ENCODE measurements at places on chromosomes 1 and 21.

DNA sequence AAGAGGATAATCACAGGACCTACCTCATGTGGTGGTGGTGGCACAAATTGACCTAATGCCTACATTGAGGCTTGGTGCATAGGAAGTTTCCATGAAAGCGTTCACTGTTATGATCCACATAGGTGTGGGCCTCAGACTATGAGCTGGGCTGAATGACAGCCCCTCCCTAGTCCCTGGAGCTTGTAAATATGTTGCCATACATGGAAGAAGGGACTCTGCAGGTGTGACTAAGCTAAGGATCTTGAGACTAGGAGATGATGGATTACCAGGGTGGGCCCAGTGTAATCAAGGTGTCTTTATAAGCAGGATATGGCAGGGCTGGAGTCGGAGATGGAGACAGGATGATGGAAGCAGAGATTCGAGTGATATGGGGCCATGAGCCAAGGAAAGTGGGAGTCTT is 31.0 kb upstream of the KCNE1 start:
- no peak for DNase-seq

DNA sequence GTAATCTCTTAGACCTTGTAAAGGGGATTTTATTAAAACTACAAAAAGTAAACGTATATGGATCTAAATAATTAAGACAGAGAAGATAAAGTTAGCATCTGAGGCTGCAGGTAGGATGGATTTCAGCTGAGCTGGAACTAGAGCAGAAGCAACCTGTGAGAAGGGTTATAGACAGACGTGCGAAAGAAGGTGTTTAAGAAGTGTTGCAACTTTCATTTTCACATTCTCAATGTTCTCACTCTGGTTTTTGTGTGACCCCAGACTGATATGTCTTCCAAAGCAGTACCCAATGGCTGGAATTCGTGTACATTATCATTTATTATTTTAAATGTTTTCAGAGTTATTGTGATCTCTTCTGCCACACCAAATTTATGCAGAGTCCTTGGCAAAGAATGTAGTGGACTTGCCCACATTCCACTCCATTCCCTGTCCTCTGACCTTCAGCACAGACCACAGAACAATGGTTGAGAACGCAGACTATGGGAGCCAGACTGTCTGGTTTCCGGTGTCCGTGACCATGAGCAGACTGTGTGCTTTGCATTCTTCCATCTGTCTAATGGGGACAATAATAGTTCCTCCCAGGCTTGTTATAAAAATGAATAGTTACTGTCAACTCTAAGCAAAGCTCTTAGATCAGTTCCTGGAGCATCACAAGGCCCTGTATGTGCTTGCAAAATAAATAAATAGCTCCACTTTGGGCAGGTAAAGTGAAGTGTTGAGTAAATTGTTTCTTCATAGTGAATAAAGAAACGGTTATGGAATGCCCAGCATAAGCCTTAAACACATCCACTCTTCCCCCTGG is 140.6 kb upstream of the SAMSN1 start:
- DNase-seq = no peak

GRCh38 chr1:211928290-211928801 is 97.8 kb upstream of the LPGAT1 start:
- DNase-seq = no peak

GRCh38 chr1:161733526-161733925 is 12.2 kb downstream of the FCRLB start:
- peak; percentile 93 for DNase-seq

DNA sequence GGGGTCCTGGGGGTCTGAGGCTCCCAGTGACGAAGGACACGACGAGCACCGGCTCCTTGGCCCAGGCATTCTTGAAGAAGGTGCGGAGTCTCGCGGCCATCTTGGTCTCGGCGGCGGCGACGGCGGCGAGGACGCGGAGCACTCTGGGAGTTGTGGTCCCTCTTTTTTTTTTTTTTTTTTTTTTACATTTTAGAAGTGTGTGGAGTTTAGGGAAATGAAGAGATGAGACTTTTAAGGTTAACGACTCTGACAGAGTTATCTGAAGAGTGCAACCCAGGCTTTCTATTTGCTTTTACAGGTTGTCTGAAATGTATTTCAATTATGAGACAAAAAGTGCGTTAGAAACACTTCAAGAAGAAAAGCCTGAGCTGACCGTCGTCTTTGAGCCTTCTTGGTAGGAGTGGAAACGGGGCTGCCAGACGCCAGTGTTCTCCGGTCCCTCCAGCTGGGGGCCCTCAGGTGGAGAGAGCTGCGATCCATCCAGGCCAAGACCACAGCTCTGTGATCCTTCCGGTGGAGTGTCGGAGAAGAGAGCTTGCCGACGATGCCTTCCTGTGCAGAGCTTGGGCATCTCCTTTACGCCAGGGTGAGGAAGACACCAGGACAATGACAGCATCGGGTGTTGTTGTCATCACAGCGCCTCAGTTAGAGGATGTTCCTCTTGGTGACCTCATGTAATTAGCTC is 9.7 kb downstream of the OR2B11 start:
- peak; percentile 53 for DNase-seq

GRCh38 chr1:248758352-248758751 is 2.8 kb upstream of the LYPD8 start:
- DNase-seq = no peak

DNA sequence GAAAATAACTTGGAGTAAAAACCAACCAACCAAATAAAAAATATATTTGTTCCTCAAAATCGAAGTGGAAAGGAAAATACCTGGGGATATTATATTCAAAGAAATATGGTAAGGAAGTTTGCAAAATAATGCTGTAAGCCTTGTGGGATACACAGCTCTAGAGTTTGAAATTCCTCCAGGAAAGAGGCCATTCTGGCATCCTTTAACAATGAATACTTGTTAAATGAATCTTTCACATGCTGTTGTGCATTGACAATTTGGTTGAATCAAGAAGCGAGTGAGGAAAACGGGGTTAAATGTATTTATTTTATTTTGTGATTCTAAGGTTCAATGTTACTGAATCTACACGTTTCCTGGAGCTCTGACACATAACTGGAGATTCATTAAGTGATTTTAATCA is 30.5 kb upstream of the NTNG1 start:
- DNase-seq = peak; percentile 73

GRCh38 chr1:8355439-8356255 is 37.7 kb downstream of the SLC45A1 start:
- DNase-seq = no peak

GRCh38 chr1:84620720-84621313 is 46.6 kb upstream of the CTBS start:
- peak; percentile 80 for DNase-seq

DNA sequence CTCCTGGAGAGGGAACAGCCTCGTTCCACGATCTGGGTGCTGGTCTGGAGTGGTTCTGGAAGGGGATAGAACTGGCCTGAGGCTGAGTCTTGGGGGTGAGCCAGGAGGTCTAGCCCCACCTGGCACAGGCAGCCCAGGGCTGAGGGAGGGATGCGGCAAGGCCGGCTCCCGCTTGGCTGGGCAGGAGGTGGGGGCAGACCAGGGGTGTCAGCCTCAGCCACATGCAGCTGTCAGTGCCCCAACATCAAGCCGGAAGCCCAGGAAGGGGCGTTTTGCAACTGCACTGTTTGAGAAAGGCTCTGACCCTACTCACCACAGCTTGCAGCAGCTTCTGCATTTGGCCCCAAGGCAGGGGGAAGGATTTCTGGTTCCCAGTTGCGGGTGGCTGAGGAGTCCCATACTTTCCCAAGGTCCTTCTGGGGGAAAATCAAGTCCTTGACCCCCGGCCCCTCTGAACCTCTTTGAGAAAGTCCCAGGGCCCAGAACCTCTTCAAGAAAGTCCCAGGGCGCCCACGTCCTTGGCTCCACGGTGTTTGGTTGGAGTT is 2.0 kb downstream of the EFHD2 start:
- no peak for DNase-seq

DNA sequence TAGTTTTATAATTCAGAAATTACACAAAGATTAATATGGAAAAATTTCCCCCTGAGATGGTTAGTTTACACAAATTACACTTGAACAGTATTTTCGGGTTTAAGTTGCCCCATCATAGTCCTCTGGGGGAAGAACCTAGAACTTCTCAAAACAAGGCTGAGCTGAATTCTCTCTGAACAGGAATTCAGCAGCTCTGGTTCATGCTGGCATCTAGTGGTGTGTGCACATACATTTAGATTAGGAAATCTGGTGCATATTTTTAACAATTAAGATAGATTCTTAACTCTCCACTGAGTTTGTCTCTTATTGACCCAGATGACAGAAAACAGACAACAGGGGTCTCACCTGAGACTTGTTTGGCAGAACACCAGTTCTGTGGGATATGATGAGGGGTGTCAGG is 410.7 kb downstream of the DSCAM start:
- no peak for DNase-seq

GRCh38 chr1:25430967-25431881 is 527 bp downstream of the MACO1 start:
- no peak for DNase-seq

DNA sequence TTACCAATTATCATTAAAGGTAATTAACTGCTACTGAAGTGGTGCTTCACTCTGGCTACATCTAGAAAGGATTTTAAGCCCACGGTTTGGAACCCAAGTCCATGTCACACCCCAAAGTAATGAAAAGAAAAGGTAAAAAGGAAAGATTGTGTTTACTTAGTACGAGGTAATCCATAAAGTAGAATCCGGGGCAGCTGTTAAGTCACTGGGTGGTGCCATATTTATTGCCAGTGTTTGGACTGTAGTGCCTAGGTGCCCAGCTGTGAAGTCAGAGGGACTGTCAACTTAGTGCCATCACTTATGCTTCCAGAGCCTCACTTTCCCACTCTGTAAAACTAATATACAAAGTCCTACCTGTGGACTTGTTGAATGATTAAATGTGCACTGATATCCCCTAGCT is 52.2 kb upstream of the GRHL3 start:
- no peak for DNase-seq

All from fibroblast of skin of right biceps (primary cell).